ENCODE measurements at places on chromosomes 7 and 10. TPM values are rescaled to one million over a fixed set of nuclear protein-coding genes. Genes with fewer than 3 reads are reported as not detected.

DNA sequence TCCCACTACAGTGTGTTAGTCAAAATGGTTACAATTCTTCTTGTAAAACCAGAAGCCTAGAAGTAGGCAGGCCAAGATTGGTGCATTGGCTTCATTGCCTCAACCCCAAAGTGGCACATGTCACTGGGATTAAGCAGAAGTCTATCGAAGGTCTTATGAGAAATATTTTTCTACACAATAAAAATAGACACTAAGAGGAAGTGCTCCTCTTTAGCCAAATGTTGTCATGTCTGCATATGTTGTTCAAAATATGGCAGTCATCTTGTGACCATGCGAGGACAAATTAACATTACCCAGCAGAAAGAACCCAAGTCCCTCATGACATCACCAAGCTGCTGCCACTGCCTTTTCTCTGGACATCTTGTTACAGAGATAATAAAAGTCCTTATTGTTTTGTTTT is 6.3 kb upstream of the NSMCE4A start:
- ATAC-seq = no peak

The UPK3B gene
- total RNA-seq = 9.6 TPM

The PAPOLB gene
- total RNA-seq = not detected

GRCh38 chr10:79488870-79489269 is 23.5 kb upstream of the EIF5AL1 start:
- ATAC-seq = no peak

GRCh38 chr7:23372611-23373010 is 73.5 kb downstream of the MALSU1 start:
- ATAC-seq = no peak

DNA sequence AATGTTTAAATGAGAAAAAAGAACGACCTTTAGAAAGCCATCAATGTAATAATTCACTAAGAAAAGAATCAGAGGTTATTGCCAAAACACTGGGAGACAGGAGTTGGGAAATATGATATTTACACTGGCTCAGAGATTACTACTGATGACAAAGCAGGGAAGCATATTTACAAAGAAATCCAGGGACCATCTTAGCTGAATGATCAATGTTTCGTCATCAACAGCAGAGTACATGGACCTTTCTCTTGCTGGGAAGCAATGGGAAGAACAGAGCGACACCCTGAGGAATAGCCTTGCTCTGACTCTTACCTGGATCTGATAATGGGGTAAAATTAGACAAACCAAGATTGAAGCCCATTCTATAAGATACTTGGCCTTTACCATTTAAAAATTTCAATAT is 1293.5 kb downstream of the XPNPEP1 start:
- no peak for ATAC-seq

DNA sequence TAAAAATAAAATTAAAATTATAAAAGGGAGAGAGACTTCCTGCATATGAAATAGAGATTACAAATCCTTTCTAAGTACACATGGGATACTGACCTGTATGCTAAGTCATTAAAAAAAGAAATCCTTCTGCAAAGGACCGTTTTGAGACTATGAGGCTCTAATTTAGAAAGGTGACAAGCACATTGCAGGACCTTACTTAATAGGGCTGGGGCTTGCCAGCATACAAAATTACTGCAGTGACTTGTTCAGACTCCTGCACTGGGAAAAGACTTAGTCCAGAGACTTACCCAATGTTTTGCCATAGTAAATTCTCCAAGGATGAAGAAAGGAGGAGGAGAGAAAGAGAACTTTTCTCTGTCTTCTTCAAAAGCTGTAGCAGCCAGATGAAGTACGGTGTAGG is 193.6 kb downstream of the KCNMA1 start:
- ATAC-seq = no peak

- no peak for ATAC-seq
Measured at GRCh38 chr7:22860784-22861482, 38.3 kb upstream of the TOMM7 start.
